ENCODE measurements at places on chromosomes 4 and X. TPM values are rescaled to one million over a fixed set of nuclear protein-coding genes. Genes with fewer than 3 reads are reported as not detected.

AP1AR gene
- total RNA-seq: 13.8 TPM

NPNT gene
- total RNA-seq: 0.19 TPM

DRD5 gene
- total RNA-seq: not detected

SPP1 gene
- total RNA-seq: 164 TPM

PHF8 gene
- 14.7 TPM for total RNA-seq

BLOC1S4 gene
- total RNA-seq: 13.6 TPM

RIPPLY1 gene
- 0.08 TPM for total RNA-seq

ZCCHC12 gene
- total RNA-seq: not detected

VSIG1 gene
- total RNA-seq: 0.31 TPM

MGARP gene
- 0.85 TPM for total RNA-seq

RHOXF1 gene
- total RNA-seq: not detected

STATH gene
- not detected for total RNA-seq

CT45A10 gene
- 0.23 TPM for total RNA-seq

PDGFC gene
- 3.4 TPM for total RNA-seq

SH2D1A gene
- total RNA-seq: not detected

CCDC110 gene
- total RNA-seq: not detected
